Posterior vena cava (tissue), 2 donors: ENCODE measurements at places on chromosomes 3 and 15. TPM values are rescaled to one million over a fixed set of nuclear protein-coding genes. Genes with fewer than 3 reads are reported as not detected.
A peak's percentile ranks its signal among the peaks of the same experiment; 100 is the strongest.

Gene PLAAT1
- 3.7 TPM for total RNA-seq

- no peak for DNase-seq
These were observed 235.6 kb downstream of the EDEM1 start for GRCh38 chr3:5423076-5423475.

- DNase-seq, result no peak
These were observed 6.5 kb downstream of the RFTN1 start for GRCh38 chr3:16506884-16507577.

Gene SLC15A2
- total RNA-seq, result 2.0 TPM

Gene GRAMD2A
- not detected for total RNA-seq

Gene GOLGA6A
- total RNA-seq, result not detected

DNA sequence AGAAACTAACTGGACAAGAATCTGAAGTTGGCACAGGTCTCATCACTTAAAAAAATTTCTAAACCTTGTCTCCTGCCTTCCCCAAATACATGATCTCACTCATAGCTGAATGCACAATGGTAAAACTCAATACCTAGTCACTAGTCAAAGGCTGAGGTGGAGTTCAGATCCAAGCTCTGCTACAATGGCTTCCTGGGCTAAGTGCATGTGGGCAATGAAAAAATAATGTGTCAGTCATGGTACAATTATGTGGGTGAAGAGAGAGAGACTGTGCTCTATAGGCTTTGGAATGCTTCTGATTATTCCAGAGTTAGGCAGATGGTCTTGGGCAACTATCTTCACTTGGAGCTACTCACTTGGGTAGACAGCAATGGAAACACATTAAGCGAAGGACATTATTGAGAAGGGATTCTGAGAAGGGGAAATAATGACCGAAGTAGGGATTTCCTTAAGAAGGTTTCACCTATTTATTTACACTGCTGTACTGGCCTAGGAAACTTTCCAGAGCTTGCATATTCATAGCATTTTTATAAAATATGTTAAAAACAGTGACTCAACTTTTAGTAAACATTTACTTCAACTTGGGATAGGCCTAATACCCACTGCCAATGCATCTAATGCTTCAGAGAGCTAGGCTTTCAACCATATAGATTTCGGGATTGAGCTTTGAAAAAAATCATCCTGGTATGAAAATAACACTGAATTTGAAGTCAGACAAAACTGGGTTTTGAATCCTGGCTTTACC is 58.7 kb upstream of the PLXND1 start:
- DNase-seq, result no peak

Gene TOP2B
- 84.7 TPM for total RNA-seq

DNA sequence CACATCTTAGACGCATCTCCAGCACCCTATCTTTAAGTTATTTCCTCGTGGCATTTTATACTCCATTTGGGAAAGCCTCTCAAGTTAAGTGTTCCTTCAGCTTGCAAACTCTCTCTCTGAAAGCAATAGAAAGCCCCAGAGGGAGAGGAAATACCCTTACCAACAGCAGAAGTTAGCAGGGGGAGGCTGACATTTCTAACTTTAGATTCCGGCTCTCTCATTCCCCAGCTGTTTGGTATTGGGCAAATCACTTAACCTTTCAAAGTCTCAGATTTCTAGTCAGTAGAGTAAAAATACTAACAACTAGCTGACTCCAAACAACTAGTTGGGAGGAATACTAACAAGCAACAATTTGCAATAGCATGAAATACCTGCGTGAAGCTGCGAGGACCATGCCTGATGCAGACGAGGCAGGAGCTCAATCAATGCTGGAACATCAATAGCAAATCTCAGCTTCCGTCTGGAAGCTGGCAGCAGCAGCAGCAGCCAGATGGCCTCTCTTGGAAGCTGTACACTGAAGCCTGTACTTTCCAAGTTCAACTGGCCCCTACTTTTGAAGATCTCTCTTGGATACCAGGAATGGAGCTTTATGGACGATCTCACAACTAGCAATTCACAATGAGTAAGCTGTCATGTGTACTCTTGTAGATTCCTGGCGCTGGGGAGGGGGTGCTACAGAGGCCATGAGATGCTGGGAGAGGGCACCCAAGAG is 47.8 kb downstream of the THBS1 start:
- DNase-seq, result no peak

DNA sequence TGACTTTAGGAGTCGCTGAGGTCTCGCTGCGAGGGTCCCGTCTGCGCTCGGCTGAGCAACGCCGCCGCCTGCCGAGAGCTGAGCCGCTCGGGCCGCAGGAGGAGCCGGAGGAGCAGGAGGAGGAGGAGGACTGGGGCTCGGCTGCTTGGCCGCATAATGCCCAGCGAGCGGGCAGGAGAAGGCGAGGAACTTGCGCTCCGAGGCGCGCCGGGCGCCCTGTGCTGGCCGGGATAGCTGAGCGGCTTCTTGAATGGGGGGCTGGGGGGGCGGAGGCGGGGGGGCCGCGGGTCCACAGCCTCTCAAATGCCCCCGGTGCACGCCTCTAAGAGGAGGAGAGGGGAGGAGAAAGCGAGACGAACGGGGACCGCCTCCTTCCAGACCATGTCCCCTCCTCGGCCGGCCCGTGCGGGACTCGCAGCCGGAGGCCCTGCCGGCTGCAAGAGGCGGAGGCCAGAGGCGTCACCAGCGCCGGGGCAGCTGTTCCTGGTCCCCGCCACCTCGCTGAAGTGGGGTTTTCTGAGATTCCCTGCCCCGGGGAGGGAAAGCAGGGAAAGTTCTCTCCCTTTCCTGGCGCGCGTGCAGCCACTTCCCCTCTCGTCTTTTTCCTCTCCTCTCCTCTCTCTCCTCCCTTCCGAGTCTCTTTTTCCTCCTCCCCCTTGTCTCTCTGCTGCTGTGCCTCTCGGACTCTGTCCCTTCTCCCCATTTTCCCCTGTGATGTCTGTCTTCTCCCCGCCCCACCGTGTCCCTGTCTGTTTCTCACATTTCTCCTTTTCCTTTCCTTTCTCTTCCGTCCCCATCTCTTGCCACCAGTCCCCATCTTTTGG is at the start of gene ADAMTS9:
TSS of gene ADAMTS9 (minus strand) at position 220 of the 824 bp plus-strand sequence. CDS start 343 bp downstream, outside the sequence.
- peak; percentile 89 for DNase-seq

Gene ZIC4
- 1.8 TPM for total RNA-seq

DNA sequence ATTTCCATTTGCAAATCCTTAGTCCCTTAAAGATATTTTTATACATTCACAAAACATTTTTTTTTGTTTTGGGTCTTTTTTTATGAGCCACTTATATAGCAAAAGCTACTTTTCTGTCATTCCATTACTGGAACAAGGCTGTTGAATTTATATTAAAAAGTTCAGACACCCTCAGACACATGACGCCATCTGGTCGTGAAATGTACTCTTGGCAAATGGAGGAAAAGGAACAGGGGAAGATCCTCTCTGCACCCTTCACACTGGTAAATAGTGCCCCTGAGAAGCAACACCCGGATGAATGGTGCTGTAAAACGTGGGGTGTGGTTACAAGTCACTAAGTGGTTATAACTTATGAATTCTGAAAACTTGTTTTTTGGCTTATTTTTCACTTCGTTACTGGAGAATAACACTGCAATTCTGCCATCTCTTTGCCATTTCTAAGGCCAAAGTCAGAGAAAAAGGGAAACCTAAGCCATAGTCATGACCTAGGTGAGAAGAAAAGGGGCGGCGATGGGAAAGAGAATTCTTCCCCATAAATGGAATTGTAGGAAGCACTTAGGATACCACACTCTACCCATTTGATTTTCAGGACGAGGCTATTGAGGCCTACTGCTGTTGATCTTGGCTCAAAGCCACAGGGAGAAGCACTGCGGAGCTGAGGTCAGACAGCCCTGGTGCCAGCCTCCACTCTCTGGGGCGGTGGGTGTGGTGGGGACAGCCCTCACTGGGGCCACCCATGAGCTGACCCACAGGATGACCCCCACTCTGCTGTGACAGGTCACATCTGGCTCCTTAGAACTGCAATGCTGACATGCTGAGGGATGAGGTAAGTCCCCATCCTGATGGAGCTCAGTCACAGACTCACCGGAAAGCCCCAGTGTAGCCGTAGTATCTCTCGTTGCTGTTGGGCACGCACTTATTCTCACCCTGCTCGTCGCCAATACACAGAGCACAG is 21.9 kb downstream of the LTF start:
- DNase-seq, result no peak

Gene GOLGA8H
- total RNA-seq, result 0.93 TPM

- DNase-seq, result no peak
These were observed 30.5 kb downstream of the TMEM44 start for GRCh38 chr3:194602669-194603171.

DNA sequence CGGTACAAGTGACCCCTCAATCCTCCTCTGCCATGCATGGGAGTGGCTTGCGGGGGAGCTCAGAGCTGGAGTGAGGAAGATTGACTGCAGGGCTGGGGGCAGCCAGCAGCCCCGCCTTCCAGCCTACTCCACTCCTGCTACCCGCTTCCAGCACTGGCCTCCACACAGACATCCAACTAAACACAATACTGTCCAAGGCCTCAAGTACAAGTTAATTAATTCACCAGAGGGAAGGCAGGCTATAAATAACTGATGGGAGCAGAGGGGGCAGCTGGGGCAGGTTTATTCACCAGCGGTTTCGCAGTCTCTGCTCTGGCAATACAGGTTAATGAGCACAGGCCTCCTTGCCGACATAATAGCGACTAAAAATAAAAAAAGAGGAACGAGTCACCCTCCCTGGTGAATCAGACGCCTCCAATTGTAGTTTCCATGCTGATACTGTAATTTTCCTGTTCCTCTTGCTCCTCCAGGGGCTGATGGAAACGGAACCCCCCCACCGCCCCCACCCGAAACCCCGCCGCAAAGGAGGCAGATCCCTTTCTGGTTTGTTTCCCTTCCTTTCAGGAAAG is 166.4 kb upstream of the TLE3 start:
- no peak for DNase-seq

Gene C3orf85
- total RNA-seq, result not detected

DNA sequence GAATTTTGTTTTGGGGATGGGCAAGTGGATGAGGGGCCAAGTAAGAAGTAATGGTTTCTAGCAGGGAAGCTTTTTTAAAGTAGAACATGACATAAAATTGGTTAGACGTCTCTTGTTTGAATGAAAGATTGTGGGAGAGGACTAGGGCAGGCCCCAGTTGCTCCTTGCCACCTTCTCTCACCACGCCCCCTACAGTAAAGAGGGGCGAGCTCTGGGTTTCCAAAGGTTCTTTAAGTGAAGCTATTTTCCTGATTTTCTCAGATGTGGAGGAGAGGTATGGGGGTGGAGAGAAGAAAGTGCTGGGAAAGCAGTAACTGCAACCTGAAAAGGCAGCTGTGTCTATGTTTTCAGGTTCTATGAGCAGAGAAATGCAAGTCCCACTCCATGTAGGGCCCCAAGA is 32.6 kb upstream of the SKIL start:
- DNase-seq, result no peak

Gene FAM162A
- 36.9 TPM for total RNA-seq
